ENCODE measurements at places on chromosomes 5 and 9.

DNA sequence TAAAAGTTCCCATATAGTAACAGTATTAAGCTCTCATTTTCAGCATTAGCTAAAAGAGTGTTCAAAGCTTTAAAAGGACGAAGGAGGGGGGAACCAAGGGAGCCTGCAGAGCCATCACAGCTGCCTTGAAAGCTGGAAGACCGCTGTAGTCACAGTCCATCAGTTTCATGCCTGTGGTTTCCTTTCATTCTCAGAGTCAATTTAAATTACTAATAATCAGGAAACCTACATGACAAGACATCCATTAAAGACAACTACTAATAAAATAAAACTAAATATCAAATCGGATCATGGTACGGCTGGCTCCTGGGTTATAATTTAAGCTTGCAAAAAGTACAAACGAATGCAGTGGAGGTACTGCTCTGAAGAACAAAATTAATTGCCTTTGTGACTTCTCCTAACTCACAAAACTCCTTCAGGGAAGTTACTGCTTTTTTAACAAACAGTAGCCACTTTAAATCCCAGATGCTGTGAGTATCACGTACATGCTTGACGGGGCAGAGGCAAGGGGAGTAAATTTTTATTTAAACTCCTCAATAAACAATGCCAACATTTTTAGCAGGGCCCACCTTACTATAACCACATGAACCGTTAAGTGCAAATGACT, 213.5 kb downstream of the DENND1A start:
- no peak for DNase-seq

- DNase-seq: no peak
Measured at GRCh38 chr5:61167382-61167781, 5.1 kb upstream of the SMIM15 start.

- no peak for DNase-seq
Measured at GRCh38 chr5:131386779-131387178, 122.9 kb downstream of the CDC42SE2 start.

DNA sequence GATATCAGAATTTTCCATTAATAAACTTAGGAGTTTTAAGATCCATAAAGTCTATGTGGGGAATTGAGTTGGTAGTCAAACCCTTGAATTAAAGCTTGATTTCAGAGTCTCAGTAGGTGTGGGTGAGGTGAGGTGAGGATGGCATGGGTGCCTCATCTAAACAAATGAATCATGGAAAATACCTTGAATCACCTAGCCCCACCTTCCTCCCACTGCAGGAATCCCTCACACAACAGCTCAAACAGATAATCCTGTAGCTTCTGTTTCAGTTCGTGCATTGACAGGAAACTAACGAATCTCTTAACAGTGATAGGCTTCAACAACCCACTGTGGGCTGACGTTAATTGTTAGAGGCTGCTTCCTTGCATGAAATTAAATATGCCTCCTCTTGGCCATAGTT, 185.0 kb downstream of the SREK1 start:
- DNase-seq: no peak

GRCh38 chr5:92544036-92544435, 1037.0 kb downstream of the NR2F1-AS1 start:
- DNase-seq: no peak

DNA sequence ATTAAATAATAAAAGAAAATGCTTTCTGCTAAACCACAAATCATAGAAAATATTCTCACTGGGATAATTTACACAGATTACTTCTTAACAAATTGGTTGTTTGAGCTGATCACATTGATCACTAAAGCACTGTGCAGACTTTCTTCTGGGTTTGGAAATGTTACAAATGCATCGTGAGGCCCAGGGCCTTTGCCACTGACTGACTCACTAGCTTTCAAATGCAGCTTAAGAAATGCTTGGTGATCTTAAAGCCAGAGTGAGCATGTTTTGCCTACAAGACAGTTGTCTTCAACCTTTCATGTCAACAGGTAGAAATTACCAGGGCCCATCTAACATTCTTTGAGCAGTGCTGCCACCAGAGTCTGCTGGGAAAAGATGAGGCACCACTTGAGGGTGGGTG, 252.3 kb upstream of the ADRA1B start:
- DNase-seq: no peak

- DNase-seq: peak; percentile 38
Measured at GRCh38 chr5:59673438-59674058, 220.0 kb downstream of the PDE4D start.

DNA sequence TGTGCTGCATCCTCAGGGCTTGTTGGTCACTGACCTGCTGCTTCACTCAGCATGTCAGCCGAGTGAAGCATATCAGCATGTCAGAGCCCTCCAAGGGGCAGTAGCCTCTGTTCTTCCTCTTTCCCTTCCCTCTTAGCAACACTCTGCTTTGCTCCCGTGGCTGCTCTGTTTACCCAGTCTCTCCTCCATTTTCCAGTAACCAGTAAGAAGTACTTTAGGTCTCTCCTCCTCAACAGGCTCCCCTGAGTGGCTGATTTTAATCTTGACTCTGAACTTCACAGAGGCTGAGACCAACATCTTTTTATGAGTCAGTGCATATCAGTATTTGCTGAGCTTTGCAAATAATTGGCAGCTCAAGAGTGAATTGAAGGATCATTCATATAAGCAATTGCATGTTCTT, 18.6 kb upstream of the ADRB2 start:
- no peak for DNase-seq

- no peak for DNase-seq
Measured at GRCh38 chr9:72883875-72884274, 69.0 kb downstream of the ALDH1A1 start.

- DNase-seq: no peak
Measured at GRCh38 chr5:84603568-84604185, 219.0 kb upstream of the EDIL3 start.

- DNase-seq: no peak
Measured at GRCh38 chr5:146425023-146425422, 22.1 kb upstream of the TCERG1 start.

DNA sequence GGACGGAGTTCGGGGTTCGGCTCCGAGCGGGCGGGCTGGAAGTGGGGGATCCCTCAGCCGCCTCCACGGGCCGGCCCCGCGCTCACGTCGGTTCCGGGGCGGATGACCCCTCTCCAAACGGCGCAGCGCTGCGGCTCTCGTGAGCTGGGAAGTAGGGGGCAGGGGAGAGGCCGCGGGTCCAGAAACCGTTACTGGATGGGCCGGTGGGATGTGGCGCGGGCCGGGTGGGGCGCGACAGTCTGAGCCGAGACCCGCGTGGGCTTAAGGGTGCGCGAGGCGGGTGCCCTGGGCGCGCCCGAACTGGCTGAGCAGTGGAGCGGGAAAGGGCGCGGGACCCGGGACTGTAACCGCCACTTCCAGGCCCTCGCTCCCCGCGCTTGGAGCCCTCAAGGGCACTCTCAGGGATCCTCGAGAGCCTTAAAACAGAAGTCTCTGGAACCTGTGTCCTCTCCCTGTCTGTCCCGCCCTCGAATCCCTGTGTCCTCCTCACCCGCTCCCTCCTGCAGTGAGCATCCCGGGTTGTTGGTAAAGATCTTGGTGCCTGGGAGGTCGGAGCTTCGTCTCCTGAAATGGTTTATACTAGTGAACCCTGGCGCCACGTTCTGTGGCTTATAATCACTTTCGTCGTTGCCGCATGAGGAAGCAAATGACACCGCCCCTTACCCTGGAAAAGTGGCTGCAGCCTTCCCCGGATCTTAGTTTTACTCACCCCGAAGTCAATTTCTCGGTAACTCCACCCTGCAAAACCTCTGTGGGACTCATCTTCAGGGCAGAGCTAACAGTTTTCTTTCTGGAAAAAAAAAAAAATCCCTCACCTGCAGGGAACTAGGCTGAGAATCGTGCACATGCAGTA, 571 bp upstream of the MARCHF11 start:
- DNase-seq: no peak

GRCh38 chr9:16871336-16872151, 1.1 kb upstream of the BNC2 start:
- DNase-seq: no peak

DNA sequence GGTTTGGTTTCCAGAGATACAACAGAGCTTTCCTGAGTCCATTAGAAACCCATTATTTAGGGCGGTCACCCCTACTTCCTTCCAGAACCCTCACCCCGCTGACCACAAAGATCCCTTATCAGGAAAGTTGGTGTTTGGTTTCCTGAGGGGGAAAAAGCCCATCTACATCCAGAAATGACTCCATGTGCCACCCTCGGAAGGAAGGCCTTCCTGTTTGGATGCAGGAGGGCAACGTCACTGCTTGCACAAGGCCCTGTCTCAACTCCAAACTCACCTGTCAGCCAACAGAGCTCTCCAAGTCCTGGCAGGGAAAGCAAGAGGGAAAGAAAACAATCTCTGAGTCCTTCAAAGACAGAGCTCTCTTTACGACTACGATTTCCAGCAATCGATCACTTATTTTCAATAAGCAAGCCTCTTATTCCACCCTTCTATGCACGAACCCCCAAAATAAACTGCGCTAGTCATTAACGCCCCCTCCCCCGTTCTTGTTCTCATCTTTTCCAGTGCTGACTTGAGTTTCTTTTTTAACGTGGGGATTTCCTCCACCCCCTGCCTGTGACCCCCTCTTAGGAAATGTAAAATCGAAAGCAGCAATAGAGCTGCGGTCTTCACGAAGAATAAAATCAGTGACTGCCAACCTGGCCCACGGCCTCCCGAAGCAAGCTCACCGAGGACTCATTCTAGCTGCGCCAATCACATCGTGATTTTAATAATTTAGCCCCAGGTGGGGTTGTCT, 35.7 kb upstream of the NTNG2 start:
- no peak for DNase-seq

DNA sequence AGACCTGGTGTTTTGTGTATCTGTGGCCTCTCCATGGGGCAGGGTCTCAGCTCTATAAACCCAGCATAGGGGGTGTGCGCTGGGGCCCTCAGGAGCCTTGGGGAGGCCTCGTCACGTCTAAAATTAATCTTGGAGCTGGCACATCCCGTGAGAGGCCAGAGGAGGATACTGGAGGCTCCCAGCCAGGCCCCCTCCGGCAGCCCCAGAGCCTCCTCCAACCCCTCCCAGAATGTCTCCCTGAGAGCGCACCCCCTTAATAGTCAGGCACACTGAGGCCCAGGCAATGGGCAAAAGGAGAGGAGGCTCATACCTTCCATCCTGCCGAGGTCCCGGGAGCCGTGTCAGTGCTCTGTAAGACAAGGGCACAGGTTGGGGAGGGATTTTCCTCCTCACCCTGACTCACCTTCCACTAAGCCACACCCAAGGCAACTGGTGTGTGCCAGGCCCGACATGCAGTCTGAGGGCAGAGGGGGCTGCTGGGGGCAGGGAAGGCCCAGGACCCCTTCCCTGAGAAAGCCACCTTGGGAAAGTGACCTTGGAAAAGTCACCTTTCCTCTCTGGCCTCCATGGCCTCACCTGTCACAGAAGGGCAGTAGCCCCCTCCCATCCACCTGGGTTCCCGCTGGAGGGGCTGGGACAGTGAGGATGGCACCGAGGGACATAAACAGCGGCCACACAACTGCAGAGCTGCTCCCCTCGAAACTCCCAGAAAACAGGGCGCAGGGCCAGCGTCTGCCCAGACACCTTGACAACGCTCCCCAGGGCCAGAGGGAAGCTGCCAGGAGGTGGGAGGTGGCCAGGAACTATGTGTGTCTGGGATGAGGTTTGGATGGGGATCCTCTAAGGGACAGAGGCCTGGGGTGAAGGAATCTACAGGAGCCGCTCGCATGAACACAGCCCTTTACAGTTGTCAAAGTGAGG, 2.9 kb downstream of the AK1 start:
- no peak for DNase-seq

GRCh38 chr5:10538789-10539686, 24.8 kb upstream of the ANKRD33B start:
- no peak for DNase-seq

DNA sequence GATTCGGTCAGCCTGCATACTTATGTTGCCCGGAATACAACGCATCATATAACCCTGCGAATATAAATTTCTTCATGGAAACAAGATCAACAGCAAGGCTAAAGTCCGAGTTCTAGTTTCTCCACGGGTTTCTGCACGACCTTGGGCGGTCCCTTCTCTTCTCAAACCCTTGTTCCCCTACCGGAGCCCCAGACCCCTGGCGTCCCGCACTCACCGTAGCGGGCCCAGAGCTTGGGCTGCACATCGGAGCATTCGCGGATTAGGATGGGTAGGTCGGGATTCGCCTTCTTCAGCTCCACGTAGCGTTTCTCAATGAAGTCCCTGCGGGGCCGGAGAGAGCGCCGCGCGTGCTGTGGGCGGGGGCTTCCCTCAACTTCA, 399 bp downstream of the NDUFA2 start:
- DNase-seq: no peak

DNA sequence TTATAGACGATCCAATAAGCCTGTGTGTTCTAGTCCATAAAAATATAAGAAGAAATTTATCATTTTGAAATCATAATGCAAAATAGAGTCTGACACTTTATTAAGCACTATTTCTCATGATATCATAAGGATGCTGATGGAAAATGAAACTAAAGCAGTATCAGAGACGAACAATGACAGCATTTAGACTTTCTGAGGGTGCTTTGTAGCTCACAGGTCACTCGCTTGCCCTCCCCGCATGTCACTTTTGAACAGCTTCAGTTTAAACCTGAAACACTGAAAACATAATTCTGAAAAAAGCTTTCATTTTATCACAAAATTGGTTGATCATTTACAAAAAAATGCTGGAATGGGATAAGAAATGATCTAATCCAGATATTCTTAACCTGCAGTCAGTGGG, 247.1 kb downstream of the EBF1 start:
- no peak for DNase-seq

- DNase-seq: peak; percentile 75
Measured at GRCh38 chr5:139637438-139638089, 10.6 kb upstream of the CXXC5 start.

DNA sequence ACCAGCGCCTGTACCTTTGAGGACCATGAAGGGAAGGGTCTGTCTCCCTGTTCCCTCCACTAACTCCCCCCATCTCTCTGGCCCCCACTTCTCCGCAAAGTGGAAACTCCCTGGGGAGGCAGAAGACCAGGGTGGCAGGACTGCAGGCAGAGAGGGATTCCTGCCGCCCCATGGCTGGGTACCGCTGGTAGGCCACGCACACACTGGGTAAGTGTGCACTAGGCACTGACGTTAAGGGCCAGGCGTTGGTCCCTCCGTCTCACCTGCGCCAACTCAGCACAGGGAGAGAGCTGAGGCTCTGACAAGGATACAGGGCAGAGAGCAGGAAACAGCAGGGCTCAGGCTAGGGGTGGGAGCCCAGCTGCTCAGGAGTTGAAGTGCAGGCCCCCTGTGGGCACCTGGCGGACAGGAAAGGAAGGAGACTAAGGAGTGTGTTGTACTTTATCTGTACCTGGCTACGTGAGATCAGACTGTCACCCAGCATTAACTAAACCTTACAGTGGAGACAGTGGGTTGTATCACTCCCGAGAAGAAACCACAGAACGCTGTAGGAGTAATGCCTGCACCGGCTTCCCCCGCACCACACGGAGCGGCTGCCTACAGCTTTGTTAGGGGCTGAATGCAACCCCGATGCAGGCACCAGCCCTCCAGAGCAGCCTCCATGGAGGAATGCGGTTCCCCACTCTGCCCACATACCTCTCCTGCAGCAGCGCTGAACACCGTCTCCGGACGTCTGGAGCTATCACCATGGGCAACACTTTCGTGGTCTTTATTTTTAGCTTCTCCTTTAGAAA, 34.2 kb upstream of the CLPTM1L start:
- no peak for DNase-seq

- no peak for DNase-seq
Measured at GRCh38 chr9:132167192-132167591, 5.3 kb downstream of the NTNG2 start.
